NCI-H2107 (cell line): ENCODE measurements at places on chromosomes 5 and 9.
A peak's percentile ranks its signal among the peaks of the same experiment; 100 is the strongest.

DNA sequence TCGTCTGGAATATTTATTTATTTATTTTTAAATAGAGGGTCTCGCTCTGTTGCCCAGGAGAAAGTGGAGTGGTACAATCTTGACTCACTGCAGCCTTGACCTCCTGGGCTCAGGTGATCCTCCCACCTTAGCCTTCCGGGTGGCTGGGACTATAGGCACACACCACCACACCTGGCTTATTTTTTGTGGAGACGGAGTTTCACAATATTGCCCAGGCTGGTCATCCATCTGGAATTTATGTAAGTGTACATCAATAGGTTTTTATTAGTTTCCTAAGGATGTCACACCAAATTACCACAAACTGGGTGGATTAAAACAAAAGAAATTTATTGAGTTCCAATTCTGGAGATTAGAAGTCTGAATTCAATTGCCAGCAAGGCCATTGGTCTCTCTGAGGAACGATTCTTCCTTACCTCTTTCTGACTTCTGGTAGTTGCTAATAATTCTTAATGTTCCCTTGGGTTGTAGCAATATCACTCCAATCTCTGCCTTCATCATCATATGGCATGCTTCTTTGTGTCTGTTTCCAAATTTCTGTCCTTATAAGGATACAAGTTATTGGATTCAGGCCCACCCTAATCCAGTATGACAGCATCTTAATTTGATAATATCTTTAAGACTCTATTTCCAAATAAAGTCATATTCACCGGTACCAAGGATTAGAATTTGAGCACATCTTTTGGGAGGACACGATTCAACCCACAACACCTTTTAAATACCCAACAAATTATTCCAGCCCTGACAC is 16.3 kb upstream of the RAD23B start:
- DNase-seq, result no peak

- DNase-seq, result no peak
These were observed 10.5 kb upstream of the ADGRD2 start for GRCh38 chr9:124439686-124440243.

DNA sequence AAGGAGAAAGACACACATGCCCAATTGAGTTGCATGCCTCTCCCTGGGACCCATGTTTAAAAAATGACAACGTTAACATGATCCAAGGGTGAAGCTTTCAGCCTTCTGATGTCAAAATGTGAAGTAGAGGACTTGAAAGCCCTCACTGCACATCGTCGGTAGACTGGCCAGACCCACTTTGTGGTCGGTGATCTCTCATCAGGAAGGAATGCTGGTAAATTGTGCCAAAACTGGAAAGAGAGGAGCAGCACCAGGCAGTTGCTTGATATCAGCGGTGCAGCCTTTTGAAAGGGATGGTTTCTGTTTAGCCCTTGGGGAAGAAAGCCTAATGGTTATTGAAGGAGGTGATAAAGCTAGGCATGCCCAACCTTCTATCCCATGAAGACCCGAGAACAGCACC is 125.3 kb upstream of the MARCHF11 start:
- DNase-seq, result no peak

GRCh38 chr5:135008981-135009735 is 24.9 kb downstream of the PITX1 start:
- DNase-seq, result no peak

DNA sequence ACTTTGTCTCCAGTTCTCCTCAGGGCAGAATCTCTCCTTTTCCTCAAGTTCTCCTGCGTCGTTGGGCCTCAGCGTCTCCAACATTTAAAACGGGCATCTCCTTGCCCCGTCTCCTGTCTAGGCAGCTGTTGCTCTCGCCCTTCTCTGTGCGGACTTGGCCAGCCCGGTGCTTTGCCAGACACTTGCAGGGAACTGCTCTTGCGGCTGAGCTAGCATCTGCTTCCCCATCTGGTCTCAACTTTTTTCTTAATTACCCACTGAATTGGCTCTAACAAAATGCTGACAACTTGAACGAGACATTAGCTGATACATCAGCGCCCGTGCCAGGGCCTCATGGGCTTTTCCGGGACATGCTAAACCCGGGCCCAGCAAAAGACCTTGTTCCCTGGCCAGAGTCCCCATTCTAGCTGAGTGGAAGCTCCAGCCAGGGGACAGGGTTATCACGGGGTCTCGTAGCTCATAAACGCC is 25.1 kb downstream of the ZNF618 start:
- no peak for DNase-seq

DNA sequence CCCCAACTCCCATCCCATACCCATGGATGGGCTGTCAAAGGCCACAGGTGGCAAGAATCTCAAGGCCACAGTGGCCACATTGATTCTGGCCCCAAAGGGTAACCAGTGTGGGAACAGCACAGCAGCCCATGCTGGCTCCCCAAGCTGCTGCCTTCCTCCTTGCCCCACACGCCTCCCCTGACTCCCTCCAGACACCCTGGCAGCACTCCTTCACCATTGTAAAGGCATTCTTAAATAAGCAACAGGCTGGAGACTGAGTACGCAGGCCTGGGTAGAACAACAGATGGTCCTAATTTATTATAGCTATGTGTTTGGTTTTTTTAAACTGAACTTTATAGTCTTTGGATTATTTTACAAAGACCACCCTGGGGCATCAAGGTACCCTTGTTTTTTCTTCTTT is 158.8 kb downstream of the TSSK1B start:
- no peak for DNase-seq

GRCh38 chr9:109779711-109780452 is at the start of gene PALM2AKAP2:
TSS of gene PALM2AKAP2 (plus strand) at chr9:109780198. CDS start at chr9:109780489, 291 bp downstream.
- peak; percentile 44 for DNase-seq

GRCh38 chr5:93993161-93993560 is 251.8 kb upstream of the POU5F2 start:
- no peak for DNase-seq

- no peak for DNase-seq
These were observed 1.6 kb downstream of the INSYN2B start for GRCh38 chr5:169978714-169979113.

GRCh38 chr5:167168971-167169370 is 1122.5 kb upstream of the WWC1 start:
- DNase-seq, result no peak

- DNase-seq, result no peak
These were observed 7.3 kb downstream of the RNF14 start for GRCh38 chr5:141976176-141976575.

DNA sequence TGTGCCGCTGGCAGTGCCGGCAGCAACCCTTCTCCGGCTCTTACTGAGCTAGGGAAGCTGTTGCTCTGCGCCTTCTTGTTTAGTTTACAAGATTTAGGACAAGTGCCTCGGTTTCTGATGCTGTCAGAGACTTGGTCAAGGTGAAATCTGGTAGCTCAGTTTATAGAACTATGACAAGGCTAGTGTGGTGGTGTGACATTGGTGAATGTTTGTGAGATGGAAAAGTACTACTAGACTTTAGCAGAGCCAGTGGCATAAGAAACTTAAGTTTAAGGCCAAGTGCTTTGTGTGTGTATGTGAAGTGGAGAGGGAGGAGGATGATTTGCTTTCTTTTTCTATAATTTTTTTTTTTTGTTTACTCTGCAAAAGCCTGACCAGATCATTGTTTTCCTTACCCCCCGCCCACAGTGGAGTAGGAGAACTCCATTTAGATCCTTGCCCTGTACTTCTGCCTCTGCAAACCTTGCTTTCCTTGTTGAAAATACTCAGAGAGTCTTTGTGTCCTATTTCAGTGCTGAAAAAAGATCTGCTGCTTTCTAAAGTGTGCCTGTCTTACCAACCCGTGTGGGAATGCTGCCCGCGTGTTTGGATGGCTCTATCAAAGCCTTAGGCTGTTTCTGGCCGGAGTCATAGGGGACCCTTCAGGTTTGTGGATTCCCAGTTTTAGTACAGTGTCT is 75.9 kb downstream of the TRIO start:
- DNase-seq, result no peak

GRCh38 chr5:3103262-3103811 is 351.9 kb upstream of the IRX2 start:
- DNase-seq, result no peak
